ENCODE measurements at places on chromosomes 6 and 20.

DNA sequence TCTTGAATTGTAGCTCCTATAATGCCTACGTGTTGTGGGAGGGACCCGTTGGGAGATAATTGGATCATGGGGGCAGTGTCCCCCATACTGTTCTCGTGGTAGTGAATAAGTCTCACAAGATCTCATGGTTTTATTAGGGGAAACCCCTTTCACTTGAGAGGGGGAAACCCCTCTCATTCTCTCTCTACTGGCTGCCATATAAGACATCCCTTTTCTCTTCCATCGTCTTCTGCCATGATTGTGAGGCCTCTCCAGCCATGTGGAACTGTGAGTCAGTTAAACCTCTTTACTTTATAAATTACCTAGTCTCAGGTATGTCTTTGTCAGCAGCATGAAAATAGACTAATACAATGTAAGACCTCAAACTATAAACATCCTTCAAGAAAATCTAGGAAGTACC is 23.1 kb downstream of the PAQR8 start:
- DNase-seq: no peak

DNA sequence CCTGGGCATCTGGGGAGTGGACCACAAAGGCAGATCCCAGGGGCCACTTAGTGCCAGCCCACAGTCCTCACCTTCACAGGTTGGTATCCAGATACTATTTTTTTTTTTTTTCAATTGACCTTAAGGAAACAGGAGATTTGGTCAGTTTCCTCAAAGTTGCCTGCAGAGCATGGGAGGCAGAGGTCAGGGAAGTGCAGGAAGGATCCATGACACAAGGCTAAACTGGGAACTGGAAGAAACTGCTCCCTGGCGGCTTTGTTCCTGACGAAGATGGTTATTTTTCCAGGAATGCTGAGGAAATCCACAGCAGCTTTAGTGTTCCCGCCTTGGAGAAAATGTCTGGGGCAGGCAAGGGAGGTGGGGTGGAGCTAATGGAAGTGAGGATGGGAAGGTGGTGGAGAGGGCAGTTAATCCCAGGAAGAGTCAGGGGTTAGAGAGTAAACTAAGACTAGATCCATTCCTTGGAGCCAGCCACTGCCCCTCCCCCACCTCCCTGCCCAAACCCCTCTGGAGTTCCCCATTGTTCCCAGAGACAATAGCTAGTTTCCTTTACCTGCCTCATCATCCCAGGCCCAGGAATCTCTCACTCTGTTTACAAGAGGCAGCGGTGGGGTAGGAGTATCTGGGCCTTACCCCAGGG is 14.3 kb upstream of the MYMX start:
- DNase-seq: no peak

DNA sequence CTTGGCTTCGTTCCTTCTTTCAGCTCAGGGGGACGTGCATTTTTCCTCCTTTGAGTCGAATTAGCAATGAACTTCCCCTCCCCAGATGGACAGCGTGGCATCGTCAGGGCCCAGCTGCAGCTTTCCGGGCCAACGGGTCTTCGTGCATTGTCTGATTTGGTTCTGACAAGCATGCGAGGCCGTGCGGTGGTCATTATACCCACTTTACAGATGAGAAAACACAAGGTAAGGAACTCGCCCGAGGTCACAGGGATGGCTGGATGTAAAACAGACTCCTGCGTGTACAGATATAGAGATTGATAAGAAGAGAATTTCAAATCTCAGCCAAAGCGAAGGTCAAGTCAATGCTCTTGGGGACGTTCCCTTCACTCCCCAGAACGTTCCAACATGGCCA is 187.6 kb upstream of the SULF2 start:
- DNase-seq: no peak

DNA sequence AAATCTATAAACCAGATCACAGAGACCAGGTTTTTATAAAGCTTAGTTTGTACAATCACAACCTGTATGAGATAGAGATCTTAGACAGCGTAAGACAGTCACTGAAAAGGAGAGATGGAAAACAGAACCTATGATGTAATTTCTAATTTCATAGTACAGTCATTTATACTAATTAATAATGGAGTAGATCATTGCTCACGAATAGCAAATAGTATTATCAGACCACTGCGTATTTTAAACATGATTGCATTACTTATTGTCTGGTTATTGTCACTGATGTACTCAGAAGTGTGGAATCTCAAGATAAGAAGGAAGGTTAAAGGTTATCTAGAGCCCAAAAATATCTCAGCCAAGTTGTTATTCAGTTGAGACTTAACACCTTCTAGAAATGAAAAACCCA is 115.6 kb downstream of the KHDC1L start:
- DNase-seq: no peak

- no peak for DNase-seq
Measured at GRCh38 chr6:168695701-168696100, 254.7 kb downstream of the SMOC2 start.

DNA sequence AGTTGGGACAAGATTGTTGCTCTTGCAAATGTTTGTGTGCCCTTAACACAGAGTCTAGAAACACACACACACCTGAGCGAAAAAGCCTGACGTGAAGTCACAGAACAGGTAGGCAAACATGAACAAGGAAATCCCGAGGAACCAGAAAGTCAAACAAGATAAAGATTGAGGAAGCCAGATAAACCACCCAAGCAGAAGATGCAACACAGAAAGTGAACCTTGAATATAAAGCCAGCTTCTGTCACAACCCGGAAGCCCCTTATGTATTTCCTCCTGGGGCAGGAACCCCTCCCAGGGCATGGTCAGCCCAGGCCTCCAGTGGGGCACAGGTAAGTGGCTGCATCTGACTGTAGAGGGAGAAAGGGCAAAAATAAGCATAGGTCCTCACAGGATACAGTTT is 158.2 kb upstream of the SUPT3H start:
- no peak for DNase-seq

- DNase-seq: peak; percentile 5
Measured at GRCh38 chr20:2771631-2772080, 28.8 kb downstream of the CPXM1 start.

DNA sequence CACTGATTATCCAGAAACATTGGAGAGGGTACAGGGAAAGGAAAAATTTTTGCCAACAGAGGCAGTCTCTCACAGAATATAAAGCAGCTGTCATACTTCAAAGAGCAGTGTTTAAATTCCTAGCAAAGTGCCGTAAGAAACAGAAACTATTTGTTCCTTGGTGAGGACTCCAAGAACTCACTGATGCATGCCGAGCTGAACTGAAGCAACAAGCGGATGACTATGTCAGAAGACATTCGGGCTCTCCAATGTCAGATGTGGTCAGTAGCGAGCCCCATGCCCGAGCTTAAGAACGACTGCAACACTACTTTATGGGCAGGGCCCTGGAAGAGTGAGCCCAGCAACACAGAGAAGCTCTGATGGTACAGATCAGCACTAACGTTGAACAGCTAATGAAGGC is 54.7 kb downstream of the OR2B6 start:
- no peak for DNase-seq

DNA sequence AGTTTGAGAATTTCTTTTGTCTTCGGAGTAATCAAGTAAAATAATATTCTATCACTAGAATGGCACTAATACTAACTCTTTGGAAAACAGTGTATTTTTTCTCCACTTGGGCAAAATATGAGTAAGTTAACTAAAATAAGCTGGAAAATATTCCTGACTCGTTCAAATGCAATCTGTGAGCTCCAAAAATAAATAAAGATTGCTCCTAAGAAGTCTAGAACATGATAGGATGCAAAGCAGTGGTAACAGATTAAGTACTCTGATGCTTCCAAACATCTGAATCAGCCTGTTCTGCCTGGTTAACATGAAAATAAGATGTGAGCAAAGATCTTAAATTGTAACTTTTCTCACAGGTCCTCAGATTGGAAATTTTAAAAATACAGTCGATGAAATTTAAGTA is 285.1 kb upstream of the ID4 start:
- DNase-seq: no peak

DNA sequence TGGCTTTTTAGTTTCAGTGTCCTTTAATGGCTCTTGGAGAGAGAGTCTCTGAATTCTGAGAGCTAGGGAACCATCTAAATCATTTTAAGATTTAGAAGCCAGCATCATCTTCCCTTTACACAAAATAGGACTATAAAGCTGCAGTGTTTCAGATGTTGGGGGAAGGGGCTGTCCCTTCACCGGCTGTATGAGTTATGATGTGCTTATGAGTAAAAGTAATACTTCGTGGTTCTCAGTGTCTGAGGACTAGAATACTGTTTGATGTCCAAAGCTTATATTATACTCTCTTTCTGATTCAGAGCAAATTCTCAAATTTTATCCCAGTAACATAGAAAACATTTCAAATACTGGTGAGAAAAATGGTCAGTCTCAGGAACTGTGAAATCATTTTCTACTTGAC is 63.5 kb upstream of the FAM8A1 start:
- DNase-seq: no peak

DNA sequence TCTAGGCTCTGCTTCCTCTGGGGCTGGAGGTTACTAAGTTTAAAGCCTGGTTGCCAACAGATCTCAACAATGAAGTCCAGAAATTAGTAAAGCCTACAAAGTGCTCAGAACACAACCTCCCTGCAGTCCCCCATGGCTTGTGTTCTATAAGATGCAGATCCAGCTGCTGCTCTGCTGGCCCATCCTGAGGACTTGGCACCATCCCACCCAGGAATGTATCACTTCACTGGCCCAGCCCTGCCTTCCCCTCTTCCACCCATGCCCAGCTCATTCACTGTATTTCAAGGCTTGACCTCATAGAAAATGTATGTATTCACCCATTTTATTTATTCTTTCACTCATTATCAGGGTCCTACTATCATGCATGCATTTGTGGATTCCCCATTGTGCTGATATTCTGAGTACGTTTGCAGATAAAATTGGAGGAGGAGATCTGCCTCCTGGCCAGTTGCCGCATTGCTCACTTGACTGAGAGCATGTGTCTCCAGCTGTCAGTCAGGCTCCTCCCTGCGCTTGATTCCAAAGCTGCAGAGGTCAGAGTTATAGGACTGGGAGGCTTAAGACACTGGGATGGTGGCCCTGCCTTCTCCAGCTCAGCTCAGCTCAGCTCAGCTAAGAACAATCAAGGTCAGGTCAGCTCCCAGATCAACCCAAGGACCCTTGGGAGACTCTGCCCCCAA is 104.8 kb downstream of the MAFB start:
- DNase-seq: no peak

DNA sequence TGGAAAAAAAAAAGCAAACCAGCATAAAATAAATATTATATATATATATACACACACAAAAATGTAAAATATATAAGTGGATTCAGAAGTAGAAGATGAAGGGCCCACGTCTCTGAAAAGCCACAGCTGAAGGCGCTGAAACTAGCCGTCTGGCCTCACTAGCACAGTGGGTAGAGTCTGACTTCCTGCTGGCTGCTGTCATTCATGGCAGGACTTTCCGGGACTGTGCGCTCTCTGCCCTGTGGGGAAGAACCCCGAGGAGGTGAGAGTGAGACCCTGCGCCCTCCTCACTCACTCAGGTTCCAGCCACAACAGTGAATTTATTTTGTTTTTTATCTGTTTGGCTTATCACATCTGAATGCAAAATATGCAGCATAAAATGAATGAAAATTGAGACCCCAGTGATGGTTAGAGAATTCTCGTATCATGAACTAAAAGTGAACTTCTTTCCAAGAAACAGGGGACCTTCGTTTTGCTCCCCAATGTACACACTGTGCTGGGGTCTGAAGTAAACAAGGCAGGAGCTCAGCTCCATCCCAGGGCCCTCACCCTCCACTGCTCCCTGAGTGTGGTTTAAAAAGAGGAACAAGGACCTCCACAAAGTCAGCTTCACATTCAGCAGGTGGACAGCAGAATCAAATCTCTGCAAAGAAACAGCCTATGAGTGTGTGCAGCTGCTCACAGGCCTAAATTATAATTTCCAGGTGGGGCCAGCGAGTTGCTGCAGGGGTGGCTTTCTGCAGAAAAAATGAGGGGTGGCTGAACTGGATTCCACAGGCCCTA is 1.3 kb upstream of the RAMACL start:
- no peak for DNase-seq

DNA sequence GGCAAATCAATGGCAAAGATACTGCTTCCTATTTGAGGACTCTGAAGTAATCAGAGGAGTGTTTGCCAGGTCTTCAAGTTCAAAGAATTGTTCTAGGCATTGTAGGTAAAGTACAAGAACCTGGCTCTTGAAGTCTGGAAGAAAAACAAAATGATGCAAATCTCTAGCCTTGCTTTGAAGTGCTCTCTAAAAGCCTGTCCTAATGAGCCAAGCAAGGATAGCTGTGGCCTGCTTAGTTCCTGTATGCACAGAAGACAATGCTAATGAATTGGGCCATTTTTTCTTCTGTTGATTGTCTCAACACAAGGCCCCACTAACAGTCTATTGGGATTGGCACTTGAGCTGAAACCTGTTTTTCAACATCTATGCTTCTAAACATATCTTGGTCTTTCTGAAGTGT is 165.0 kb upstream of the POU3F2 start:
- no peak for DNase-seq

DNA sequence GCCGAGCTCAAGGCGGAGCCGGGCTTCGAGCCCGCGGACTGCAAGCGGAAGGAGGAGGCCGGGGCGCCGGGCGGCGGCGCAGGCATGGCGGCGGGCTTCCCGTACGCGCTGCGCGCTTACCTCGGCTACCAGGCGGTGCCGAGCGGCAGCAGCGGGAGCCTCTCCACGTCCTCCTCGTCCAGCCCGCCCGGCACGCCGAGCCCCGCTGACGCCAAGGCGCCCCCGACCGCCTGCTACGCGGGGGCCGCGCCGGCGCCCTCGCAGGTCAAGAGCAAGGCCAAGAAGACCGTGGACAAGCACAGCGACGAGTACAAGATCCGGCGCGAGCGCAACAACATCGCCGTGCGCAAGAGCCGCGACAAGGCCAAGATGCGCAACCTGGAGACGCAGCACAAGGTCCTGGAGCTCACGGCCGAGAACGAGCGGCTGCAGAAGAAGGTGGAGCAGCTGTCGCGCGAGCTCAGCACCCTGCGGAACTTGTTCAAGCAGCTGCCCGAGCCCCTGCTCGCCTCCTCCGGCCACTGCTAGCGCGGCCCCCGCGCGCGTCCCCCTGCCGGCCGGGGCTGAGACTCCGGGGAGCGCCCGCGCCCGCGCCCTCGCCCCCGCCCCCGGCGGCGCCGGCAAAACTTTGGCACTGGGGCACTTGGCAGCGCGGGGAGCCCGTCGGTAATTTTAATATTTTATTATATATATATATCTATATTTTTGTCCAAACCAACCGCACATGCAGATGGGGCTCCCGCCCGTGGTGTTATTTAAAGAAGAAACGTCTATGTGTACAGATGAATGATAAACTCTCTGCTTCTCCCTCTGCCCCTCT is 1.1 kb downstream of the CEBPB start:
- peak; percentile 45 for DNase-seq

DNA sequence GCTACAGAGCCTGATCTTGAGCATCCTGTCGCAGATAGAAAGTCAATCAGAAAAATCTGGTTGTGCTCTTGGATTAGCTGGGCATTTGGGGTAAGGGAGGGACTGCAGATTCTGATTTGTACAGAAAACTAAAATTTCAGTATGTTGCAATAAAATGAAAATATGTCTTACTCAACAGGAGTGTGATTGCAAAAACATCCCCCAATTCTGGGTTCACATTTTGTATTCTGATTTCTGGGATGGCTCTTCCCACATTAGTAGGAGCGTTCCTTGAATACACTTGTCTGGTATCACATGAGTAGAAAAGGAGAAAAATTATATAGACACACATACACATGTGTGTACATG is 40.5 kb downstream of the PANK2 start:
- DNase-seq: no peak

Measured in AG20443 (cell line).